Activated CD4-positive, alpha-beta T cell treated with anti-CD3 and anti-CD28 coated beads, Interleukin-2, amount 50 U/mL, for 4 hours (primary cell): ENCODE measurements at places on chromosomes 6 and 20.

DNA sequence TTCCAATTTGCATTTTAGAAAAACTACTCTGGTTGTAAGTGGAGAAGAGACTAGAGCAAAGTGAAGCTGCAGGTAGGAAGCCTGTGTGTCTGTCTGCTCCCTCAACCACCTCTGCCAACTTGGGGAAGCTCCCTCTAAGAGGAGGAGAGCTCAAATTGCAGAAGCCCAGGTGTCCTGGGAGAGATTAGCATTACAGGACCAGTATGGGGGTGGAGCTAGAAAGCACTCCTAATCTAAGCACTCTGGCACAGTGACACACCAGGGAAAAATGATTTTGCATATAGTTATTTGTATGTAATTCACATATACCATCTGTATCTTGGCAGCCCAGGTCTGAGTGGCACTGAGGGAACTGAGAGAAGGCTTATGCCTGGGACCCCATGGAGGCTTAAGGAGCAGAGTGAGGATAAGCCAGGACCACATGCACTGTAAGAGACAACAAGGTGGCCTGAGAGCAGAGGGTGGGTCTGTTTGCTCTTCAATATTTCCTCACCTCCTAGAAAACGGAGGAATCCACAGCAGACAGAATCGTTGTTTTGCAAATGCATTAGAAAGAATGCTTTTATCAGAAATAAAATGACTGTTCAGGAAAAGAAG is 13.6 kb downstream of the GSTA2 start:
- DNase-seq = no peak

DNA sequence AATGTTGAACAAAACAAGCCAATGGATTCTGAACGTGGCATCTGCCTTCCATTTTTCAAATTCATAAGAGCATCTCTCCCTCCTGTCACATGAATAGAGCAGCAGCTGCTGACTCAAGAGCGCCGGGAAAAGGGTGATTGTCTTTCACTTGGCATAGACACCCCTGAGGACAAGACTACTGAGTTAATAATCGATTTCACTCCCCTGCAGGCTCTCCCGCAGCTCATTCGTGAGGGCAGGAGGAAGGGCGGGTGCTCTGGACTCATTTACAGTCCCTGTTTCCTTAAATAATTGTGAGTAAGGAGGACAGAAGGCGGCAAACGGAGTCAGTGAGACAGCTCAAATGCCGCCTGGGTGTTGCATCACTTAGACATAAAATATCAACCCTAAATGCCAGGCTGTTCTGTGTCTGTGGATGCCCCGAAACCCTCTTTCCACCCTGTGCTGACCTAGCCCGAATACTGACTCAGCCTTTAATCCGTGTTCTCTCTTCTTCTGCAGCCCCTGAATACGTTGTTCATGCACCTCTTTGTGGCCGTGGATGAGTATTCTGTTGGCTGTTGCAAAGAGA is 21.6 kb downstream of the CFAP61 start:
- no peak for DNase-seq

DNA sequence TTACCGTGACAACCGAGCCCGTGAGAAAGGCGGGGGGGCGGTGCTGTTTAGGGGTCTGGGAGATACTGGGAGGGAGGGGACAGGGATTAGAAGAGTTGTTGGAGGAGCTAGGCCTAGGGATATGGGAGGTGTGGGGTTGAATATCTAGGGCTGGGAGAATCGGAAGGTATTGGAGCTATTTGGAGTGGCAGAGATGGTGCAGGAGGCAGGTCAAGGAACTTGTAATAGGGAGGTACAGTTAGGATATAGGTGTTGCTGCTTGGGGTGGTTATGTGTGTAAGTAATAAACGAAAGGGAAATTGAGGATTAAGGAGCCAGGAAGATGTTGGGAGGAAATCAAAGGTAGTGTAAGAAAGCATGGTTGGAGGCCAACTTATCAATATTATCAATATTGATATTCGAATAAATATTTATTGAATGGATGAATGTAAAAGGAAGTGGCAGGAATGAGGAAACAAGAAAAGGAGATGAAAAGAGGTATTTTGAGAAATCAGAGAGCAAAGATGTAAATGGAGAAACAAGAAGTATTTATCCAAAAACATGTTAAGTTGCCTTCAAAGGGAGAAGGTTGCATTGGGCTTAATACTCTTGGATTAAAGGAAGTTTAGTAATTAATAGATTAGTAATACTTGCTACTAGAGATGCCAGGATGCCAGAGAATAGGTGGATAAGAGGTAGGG is 602 bp downstream of the PPP1R11 start:
- no peak for DNase-seq

- DNase-seq = no peak
These were observed 113.5 kb downstream of the ARHGAP18 start for GRCh38 chr6:129596522-129596921.

DNA sequence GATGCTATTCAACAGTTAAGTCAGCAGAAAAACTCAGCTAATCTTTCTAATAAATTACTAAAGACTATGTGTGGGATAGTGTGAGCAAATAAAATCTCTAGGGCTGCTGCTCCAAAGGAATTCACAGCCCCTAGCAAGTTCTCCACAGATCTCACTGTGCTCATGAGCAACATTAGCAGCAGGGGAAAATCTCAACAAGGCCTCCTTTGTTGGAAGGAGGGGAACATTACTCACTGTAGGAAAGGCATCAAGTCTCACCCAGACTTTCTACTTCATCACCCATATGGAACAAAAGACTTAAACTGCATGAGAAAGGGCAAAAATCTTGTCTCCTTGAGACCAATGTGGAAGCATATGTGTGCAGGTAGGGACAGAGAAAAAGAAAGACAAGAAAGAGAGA is 726.4 kb upstream of the SLC35B3 start:
- DNase-seq = no peak

DNA sequence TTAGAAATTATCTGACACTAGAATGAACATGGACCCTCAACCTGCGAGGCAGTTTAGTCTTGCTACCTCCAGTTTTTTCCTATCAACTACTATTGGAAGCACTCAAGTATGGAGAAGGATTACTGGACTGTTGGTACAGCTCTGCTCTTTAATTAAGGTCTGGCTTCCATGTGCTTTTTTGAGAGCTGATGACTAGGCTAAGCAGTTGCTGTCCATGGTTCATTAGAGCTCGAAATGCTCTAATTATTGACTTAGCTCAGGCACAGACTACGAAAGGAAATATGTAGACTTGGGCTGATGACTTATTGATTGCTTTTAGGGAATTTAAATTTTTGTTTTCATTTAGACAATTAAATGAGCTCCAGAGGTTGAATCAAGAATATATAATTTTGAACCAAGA is 1281.6 kb downstream of the HACE1 start:
- DNase-seq = no peak

GRCh38 chr6:65760285-65760684 is 53.3 kb upstream of the EYS start:
- DNase-seq = no peak

DNA sequence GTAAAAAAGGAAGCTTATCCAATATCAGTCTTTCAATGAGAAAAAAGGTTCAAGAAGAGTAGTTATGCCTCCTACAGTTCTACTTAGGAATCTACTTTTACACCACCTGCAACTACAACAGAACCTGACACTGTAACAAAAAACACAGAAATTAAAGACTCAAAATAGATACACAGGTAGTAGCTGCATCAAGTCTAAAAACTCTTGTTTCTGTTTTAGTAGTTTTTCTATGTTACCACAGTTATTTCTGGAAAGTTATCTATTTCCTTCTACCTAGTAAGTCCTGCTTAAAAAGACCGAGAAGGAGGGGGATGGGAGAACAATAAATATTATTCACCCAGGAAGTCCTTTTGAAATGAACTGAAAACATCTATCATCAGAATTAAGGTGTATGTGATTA is 52.5 kb downstream of the ATG5 start:
- no peak for DNase-seq

DNA sequence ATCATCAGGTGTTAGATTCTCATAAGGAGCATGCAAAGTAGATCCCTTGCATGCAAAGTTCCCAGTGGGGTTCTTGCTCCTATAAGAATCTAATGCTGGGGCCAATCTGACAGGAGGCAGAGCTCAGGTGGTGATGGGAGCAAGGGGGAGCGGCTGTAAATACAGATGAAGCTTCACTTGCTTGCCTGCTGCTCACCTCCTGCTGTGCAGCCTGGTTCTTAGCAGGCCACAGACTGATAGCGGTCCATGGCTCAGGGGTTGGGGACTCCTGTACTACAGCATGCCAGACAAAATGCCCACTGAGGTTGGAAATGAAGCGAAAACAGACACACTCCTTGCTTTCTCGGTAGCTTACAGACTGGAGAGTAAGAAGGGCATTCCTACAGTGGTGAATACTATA is 386.8 kb downstream of the PLCB1 start:
- DNase-seq = no peak

DNA sequence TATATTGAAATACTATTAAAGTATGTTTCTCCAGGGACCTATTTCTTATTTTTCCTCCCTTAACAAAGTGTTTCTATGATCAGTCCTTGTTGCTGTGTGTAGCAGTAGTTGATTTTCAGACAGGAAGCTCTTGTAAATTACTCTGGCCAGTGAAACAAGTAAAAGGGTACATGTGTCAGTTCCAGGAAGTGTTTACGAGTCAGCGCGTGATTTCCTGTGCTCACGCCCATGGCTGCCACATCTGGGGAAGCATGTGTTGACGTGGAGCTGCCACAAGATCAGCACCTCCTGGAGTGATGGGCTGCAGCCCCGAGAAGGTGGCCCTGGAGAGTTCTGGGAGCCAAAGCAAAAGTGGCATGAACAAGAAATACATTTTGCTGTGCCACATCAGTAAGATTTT is 38.6 kb upstream of the GGTLC1 start:
- peak; percentile 63 for DNase-seq

DNA sequence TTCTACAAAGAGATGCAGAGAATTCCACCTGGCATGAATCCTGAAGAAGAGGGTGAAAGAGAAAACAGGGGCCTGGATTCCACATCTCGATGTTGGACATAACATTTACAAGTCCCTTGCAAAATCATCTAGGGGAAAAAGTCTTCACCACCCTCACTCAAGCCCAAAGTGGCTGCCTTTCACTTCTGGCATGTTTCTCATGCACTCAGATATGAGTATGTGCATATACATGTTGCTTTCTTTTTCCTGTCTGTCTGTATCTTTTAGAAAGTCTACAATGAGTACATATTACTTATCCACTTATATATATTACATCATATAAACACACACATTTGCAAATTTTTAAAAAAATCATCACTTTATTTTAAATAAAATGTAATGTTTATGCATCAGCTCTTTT is 159.3 kb downstream of the KIF6 start:
- no peak for DNase-seq

DNA sequence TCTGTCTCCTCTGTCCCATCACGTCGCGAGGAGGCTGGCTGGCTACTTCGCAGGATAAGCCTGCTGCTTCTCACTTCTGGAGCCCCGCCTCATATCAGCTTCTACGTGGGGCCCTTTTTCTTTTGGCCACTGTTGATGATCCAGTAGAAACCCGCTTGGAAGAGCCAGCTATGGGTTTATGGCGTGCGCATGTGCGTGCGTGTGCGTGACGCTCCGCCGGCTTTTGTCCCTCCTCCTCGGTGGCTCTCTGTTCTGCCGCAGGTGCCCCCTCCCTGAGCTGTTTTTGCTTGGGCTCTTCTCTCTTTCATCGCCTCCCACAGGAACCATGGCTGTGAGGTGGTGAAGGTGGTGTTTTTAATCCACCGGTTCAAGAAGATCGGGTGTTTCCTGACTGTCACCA is 26.5 kb downstream of the EFCAB8 start:
- DNase-seq = no peak

DNA sequence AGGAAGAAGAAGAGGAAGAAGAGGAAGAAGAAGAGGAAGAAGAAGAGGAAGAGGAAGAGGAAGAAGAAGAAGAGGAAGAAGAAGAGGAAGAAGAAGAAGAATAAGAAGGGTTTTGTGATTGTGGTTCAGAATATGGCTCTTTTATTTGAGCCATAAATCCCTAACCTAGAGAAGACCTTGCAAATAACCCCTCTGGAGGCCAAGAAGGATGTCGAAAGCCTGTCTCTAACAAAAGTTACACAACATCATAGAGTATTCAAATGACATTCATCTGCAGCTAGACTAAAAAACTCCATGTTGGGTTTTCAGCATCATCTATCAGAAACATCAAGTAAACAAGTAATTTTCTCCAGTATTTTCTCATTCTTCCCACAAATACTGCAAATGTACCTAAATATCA is 100.9 kb downstream of the RNASET2 start:
- no peak for DNase-seq

DNA sequence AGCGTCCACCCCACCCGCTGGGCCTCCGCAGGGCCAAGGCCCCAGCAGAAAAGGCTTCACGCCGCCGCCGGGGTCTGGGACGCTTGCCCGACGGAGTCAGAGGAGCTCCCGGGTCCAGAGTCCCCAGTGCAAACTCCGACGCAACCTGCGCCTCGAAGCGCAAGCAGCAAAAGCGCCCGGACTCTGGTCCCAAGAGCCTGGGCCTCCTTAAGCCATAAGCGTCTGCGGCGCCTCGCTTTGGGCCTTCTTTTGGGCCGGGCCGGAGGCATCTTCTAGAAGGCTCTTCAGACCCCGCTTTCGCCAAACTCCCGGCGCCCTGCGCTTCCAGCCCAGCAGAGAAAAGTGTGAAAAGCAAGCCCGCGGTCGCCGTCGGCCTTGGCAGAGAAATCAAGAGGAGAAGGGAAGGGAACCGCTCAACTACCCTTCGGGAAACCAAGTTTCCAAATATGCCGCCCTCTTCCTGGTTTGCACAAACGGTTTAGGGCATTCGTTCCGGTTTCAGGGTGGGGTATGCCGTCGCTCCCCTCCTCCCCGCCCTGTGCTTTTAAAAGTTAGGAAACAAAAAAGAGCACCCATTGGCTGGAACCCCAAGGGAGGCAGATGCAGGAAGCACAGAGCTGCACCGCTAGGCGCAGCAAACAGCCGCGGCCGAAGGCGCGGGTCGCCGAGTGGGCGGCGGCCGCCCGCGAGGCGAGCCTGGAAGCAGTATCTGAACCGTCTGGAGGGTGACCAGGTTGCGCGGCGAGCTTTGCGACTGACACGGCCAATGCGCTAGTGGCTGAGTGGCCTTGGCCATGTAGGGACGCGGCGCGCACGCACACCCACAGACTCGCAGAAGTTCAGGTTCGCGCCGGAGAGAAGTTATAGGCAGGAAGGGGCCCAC is 1.2 kb downstream of the TBX18 start:
- DNase-seq = no peak

DNA sequence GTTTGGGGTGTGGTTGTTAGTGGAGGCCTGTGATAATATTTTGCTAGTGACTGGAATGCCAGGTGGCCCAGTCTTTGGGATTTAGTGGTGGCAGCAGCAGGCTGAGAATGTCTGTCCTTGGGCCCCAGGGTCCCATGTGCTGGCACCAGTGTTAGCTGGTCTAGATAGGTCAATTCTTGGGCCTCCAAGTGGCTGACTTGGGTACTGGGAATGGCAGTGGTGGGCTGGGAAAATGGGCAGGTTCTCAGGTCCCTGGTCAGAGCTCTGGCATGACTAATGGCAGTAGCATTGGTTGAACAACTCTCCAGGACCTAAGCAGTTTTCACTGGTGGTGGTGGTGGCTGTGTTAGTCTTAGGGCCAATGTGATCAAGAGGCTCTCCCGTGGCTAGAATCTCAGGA is 50.3 kb downstream of the OLIG3 start:
- DNase-seq = no peak

GRCh38 chr6:139334806-139335446 is 39.5 kb downstream of the CITED2 start:
- DNase-seq = no peak

- no peak for DNase-seq
These were observed 50.8 kb downstream of the FAM50B start for GRCh38 chr6:3899970-3900439.
